ENCODE measurements at places on chromosomes 2 and 18.

GRCh38 chr2:288758-289361, 969 bp upstream of the ALKAL2 start:
- DNase-seq = no peak

DNA sequence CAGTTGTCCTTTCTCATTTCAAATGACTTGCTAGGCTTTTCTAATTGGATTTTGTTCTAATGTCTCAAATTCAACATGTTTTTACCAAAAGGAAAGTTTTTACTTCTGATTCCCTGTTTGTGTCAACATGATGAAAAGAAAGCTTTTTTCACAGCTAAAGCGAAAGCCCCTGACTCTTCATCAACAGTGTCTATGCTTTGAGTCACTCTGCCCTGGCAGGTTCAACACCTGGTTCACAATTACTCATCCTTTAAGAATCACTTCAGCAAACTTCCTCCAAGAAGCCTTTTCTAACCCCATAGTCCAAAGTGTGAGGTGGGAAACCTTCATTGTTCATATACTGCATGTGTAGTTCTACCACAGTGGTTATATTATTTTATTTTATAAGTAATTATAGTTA, 7.6 kb upstream of the DSG2 start:
- no peak for DNase-seq

GRCh38 chr18:24039671-24040070, 25.1 kb downstream of the TTC39C start:
- no peak for DNase-seq

DNA sequence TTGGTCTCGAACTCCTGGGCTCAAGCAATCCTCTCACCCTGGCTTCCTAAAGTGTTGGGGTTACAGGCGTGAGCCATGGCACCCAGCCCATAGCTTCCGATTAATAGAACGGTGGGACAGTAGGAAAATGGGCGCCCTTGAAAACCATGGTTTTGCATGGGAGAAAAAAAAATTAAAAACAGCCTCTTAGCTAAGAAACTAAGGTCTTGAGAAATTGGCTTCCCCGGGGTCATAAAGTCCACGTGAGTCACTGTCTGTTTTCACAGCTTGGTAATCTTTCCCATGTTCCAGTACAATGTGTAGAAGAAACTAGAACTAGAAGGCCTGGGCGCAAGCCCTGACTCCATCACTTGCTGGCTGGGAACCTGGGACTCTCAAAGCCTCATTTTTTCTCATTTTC, 20.7 kb downstream of the B3GNT2 start:
- DNase-seq = peak; percentile 86

DNA sequence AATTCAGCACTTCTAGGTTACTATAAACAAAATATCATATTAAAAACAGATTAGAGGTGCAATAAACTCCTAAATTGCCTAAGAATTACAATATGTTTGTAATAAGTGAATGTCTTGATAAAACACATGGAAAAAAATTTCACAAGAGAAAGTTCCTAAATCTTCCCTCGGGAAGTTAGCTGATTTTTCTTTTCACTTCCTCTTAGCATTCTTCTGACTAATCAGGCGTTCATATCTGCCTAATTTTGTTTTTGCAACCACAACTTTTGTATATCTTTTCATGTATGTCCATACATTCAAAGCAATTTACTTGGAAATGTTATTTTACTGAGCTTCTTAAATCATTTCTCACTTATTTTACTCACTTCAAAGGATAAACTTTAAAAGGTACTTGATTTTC, 88.5 kb downstream of the RTTN start:
- DNase-seq = no peak

GRCh38 chr2:112648081-112648480, 2.3 kb downstream of the SLC20A1 start:
- DNase-seq = no peak

DNA sequence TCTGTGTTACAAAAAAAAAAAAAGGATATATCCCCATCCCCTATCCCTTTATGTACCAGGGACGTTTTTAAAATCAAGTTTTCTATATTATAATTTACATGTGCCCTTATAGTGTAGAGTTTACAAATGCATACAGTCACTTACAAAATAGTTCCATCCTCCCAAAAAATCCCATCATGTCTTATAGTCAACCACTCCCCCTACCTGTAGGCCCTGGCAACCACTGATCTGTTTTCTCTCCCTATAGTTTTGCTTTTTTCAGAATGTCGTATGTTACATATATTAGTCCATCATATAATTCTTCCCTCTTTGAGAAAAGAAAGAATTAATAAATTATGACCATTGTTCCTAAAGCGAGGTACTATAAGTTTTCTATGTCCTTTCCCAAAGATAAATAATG, 17.8 kb downstream of the CFAP210 start:
- DNase-seq = no peak

GRCh38 chr18:50091509-50092244, 103.3 kb downstream of the MYO5B start:
- no peak for DNase-seq
